ENCODE measurements at places on chromosomes 4 and X.

DNA sequence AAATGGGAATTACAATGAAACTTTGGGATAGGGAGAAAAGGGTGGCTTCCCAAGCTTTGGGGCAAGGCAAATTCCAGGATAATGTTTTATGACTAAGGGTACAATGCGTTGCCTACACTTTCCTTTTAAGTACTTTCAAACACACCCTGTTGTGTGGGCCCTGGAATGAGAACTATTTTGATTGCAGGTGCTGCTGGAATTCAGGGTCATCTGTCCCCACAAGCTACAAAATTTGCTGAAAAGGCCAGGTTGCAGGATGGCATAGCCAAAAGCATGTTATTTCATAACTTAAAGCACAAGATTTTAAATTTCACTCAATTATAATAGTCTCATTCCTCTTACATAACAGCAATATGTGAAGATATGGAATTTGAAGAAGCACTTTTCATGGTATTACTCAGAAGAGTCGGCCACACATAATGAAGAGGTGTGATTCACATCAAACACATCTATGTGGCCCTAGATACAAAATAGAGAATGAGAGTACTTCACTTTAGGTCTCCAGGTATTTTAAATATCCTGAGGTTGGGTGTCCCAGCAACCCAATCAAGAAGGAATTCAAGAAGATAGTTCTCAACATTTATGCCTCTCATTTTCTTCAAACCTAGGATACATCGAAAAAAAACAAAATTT lies 89.3 kb downstream of the APBB2 start:
- no peak for DNase-seq

- DNase-seq: no peak
Observed at GRCh38 chr4:78496021-78496643, 55.4 kb upstream of the ANXA3 start.

GRCh38 chr4:67575232-67576058 lies 16.9 kb downstream of the STAP1 start:
- no peak for DNase-seq

GRCh38 chr4:105924341-105924740 lies 29.1 kb downstream of the NPNT start:
- no peak for DNase-seq

DNA sequence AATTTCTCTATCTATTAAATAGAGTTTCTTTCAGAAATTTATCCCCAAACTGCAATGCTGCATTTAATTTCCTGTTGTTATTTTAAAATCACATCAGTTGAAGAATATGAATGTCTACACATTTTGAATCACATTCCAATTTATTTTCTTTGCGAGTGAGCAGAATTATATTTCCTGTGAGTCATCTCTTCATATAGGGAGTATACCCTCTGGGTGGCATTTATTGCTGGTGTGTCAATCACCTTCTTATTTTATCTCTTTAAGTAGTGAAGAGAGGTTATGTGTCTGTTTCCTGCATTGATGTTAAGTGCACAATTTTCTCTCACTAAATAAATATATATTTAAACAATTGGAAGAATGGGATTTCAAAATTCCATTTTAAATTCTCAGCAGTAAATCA lies 511.0 kb upstream of the ATOH1 start:
- DNase-seq: no peak

DNA sequence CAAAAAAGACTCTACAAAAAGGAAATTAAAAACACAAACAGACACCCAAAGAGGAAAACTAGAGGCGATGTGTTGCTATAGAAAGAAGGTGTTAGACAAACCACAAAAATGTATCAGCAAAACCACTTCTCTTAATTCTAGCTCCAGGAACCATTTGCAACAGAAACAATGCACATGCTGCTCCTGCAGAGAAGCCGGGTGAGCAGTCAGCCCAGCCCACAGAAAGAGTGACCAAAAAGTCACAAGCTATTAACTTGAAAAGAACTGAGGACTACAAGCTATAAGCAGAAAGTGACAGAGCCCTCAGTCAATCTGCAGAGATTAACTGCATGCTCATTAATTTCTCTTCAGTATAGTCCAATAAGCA lies 96.2 kb upstream of the KLHL13 start:
- DNase-seq: no peak

- DNase-seq: no peak
Observed at GRCh38 chr4:138110815-138111214, 131.3 kb downstream of the SLC7A11 start.

DNA sequence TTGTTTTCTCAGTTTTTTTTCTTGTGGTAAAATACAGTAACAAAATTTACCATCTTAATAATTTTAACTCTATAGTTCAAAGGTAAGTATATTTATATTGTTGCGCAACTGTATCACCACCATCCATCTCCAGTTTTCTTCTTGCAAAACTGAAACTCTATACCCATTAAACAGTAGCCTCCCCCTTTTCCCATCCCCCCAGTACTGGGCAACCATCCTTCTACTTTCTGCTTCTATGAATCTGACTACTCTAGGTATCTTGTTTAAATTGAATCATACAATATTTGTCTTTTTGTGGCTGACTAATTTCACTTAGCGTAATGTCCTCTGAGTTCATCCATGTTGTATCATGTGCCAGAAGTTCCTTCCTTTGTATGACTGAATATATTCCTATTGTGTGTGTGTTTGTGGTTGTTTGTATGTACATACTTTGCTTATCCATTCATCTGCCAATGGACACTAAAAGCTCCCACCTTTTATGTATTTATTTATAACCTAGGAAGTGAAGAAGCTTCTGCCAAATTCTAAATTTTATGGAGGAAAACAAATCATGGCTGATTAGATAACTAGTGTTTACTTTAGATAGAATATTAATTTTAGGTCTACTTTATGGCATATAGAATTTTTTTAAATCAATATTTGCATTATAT lies 10.0 kb downstream of the ABHD18 start:
- DNase-seq: no peak

GRCh38 chr4:139735381-139736273 lies 70.0 kb downstream of the MGST2 start:
- no peak for DNase-seq

Data from tibial artery (tissue), 4 donors.